Thymus (tissue), 14 donors: ENCODE measurements at places on chromosomes 1 and 21. TPM values are rescaled to one million over a fixed set of nuclear protein-coding genes. Genes with fewer than 3 reads are reported as not detected.

Gene GSTM4
- total RNA-seq, result 6.7 TPM

- no peaks in the 10 kb centered on the region for H3K4me1 ChIP-seq
- no peak overlapping the region for H3K4me3 ChIP-seq
- DNase-seq, result no peak
- no peaks in the 10 kb centered on the region for H3K27me3 ChIP-seq
- H3K36me3 ChIP-seq, result no peaks in the 10 kb centered on the region
Observed at GRCh38 chr1:44389437-44389836, 15.6 kb upstream of the RNF220 start.

DNA sequence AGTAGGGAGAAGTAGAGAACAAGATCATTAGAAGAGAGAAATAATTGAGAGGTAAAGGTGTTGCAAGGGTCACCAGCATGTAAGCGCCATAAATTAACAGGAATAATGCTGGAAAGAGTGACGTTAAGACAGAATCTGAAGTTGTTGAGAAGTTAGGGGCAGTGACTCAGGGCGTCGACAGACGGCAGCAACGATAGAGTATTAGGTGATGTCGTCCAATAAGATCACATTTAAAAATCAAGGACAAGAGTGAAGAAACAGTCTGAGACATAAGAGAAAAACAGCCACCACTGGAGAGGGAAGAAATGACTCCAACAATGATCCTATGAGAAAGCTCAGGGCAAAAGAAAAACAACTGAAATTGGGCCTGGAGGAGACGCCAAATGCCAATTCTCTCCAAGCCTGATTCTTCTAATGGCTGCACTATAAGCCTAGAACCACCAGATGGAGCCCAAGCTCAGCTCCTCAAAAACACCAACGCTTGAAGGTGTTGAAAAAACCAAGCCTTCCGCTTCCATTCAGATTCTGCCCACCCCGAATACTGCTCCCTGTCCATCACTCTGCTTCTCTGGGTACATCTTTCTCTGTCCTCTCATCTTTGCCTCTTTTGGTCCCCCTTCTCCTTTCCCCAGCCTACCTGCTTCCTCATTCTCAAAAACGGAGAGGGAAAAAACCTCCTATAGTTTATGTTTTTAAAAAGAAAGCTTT, 70.0 kb downstream of the LUZP1 start:
- H3K4me1 ChIP-seq, result no peaks in the 10 kb centered on the region
- H3K27ac ChIP-seq, result no peak overlapping the region
- H3K4me3 ChIP-seq, result no peak overlapping the region
- peaks cover 8% of the 10 kb centered on the region for H3K36me3 ChIP-seq

- peaks cover 19% of the 10 kb centered on the region for H3K27me3 ChIP-seq
- DNase-seq, result no peak
- H3K36me3 ChIP-seq, result no peaks in the 10 kb centered on the region
Observed at GRCh38 chr1:108955881-108956280, 7.4 kb downstream of the CLCC1 start.

DNA sequence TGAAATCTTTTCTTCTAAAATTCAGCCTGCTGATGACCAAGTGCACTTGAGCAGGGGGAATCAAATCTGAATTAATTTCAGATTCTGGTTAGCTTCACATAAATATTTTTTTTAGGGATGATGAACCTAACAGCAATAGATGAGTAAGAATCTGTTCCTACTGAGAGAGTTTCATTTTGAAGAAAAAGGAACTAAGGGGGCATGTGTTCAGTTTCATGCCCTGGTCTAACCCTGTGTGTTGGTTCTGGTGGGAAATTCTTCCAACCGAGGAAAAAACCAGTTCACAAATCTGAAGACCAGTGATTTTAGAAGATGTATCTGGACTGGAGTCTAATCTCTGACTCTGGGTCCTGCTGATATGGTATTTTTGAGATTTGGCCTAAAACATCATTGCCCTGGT, 13.7 kb downstream of the SELL start:
- no peak overlapping the region for H3K27ac ChIP-seq
- no peaks in the 10 kb centered on the region for H3K36me3 ChIP-seq
- H3K27me3 ChIP-seq, result no peaks in the 10 kb centered on the region
- no peak overlapping the region for H3K4me3 ChIP-seq
- no peak for DNase-seq
- peaks cover 41% of the 10 kb centered on the region for H3K4me1 ChIP-seq

DNA sequence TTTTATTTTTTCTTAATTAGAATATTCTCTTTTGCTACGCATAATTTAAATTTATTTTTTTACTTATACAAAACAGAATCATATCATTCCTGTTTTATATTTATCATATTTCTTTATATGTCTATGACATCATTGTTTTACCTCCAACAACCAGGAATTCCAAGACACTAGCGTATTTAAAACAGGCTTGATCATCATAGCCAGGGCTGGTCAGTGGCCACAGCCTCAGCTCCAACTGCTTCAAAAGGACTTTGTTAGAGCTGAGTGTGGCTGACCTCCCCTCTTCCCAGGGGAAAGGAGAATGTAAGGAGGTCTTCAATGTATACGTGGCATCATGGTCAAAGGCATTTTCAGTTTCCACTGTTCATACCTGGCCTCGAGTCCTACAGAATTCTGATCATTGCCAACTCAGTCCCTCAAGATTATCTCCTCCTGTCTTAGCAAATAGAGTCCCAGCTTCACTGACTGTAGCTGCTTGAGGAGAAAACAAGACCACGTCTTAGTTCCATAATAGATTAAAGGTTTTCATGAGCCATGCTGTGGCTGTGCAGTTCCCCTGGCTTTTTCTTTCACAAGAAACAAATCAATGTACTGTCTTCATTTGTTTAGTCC, 444.0 kb downstream of the PTPRC start:
- H3K4me3 ChIP-seq, result no peak overlapping the region
- no peaks in the 10 kb centered on the region for H3K27me3 ChIP-seq

Gene HIVEP3
- total RNA-seq, result 6.7 TPM

- no peak for DNase-seq
- H3K4me1 ChIP-seq, result peaks cover 13% of the 10 kb centered on the region
- no peaks in the 10 kb centered on the region for H3K36me3 ChIP-seq
- peaks cover 52% of the 10 kb centered on the region for H3K27me3 ChIP-seq
Observed at GRCh38 chr1:6257541-6258069, 3.3 kb downstream of the GPR153 start.

GRCh38 chr1:80656641-80657040, 1144.1 kb upstream of the ADGRL2 start:
- H3K27me3 ChIP-seq, result no peaks in the 10 kb centered on the region
- no peak overlapping the region for H3K27ac ChIP-seq
- no peaks in the 10 kb centered on the region for H3K36me3 ChIP-seq
- DNase-seq, result no peak
- no peaks in the 10 kb centered on the region for H3K4me1 ChIP-seq

- no peaks in the 10 kb centered on the region for H3K27me3 ChIP-seq
- no peak overlapping the region for H3K4me3 ChIP-seq
- no peak overlapping the region for H3K27ac ChIP-seq
- H3K4me1 ChIP-seq, result no peaks in the 10 kb centered on the region
- H3K36me3 ChIP-seq, result no peaks in the 10 kb centered on the region
Observed at GRCh38 chr1:170303034-170303433, 157.3 kb downstream of the NTMT2 start.

Gene TTC39A
- 1.1 TPM for total RNA-seq

DNA sequence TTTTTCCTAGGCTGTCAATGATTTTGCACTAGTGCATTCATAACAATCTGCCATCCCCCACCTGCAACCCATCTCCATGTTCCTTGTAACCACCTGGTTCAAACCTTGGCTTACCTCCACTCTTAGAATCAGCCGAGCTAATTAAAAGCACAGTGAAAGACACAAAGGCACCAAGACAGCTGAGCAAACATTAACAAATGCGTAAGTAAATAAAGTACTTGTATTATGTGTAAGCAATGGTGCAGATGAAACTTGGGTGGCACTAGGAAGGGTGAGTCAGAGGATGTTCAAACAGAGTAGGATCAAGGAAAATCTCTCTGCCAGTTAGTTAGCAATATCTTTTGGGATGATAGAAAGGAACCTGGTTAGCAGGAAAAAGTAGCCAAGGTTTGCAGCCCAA, 5.1 kb upstream of the FOXJ3 start:
- H3K4me1 ChIP-seq, result peaks cover 6% of the 10 kb centered on the region
- H3K36me3 ChIP-seq, result no peaks in the 10 kb centered on the region
- H3K27ac ChIP-seq, result no peak overlapping the region

Gene CAPZB
- total RNA-seq, result 136 TPM

Gene XPR1
- total RNA-seq, result 9.5 TPM

- H3K4me3 ChIP-seq, result no peak overlapping the region
- DNase-seq, result no peak
- no peaks in the 10 kb centered on the region for H3K27me3 ChIP-seq
- H3K27ac ChIP-seq, result no peak overlapping the region
- no peaks in the 10 kb centered on the region for H3K4me1 ChIP-seq
Observed at GRCh38 chr1:183711741-183712361, 58.7 kb upstream of the APOBEC4 start.

Gene STX12
- 16.6 TPM for total RNA-seq

DNA sequence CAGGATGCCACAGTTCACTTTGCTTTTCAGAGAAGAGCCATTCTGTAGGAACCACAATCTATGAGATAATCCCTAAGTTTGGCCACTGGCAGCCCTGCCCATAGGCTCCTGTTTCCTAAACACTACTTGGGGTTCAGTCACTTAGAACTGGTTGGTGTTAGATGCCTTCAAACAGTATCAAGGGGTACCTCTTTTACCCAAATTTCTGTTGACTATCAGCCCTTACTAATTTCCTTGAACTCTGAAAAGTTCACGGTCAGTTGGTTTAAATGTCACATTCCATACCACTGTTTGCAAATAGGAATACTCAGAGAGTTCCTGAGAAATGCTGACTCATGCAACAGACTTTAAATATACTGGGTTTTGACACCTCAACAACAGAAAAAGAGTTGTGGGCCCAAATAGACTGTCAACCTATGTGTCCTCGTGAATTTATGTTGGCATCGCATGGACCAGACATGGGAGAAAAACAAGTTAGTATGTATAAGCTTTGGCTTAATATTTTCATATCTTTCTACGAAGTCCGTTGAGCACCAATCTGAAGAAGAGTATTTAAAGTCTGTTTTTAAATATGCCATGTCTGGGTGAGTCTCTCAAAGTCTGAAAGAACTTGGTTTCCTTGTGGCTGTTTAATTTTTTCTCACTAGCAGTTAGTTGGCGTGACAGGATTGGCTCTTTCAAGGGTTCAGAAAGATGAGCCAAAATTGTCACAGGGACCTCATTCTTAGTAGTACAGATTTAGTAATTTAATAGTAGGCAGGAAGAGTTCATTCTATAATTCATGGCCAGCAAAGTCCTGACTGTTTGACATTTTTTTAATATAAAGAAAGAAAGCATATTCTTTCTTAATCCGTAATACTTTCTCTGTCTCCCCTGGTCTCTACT, 56.5 kb upstream of the ZNF326 start:
- no peak overlapping the region for H3K27ac ChIP-seq
- H3K27me3 ChIP-seq, result no peaks in the 10 kb centered on the region
- peaks cover 19% of the 10 kb centered on the region for H3K36me3 ChIP-seq

GRCh38 chr21:38244885-38245869, 11.6 kb upstream of the KCNJ15 start:
- H3K4me3 ChIP-seq, result no peak overlapping the region
- no peaks in the 10 kb centered on the region for H3K36me3 ChIP-seq
- no peak overlapping the region for H3K27ac ChIP-seq
- no peaks in the 10 kb centered on the region for H3K4me1 ChIP-seq
